GM12878 (cell line): ENCODE measurements at places on chromosomes 11 and 22. TPM values are rescaled to one million over a fixed set of nuclear protein-coding genes. Genes with fewer than 3 reads are reported as not detected.

DNA sequence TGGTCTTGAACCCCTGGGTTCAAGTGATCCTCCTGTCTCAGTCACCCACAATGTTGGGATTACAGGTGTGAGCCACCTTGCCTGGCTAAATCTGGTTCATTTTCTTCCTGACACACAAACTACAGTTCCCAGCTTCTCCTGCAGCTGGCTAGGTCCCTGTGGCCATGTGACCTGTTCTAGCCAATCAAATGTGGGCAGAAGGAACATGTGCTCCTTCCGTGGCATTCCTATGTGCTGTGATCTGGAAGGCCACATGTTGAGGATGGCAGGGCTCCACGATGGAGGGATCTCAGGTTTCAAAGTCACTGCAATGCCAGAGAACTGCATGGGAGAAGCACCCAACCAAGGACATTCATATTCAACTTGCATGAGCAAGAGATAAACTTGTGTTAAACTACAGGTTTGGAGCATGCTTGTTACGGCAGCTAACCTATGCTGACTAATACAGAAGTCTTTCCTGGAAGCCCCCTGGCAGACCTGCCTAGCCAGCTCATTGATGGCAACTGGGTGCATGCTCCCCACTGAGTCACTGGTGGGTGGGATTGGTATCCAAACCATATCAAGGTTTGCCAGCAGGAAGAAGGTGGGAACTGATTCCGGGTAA, 86.0 kb downstream of the RPS6KA4 start:
- no peak for DNase-seq

- DNase-seq = no peak
These were observed 67.2 kb downstream of the CECR2 start for GRCh38 chr22:17436382-17436980.

DNA sequence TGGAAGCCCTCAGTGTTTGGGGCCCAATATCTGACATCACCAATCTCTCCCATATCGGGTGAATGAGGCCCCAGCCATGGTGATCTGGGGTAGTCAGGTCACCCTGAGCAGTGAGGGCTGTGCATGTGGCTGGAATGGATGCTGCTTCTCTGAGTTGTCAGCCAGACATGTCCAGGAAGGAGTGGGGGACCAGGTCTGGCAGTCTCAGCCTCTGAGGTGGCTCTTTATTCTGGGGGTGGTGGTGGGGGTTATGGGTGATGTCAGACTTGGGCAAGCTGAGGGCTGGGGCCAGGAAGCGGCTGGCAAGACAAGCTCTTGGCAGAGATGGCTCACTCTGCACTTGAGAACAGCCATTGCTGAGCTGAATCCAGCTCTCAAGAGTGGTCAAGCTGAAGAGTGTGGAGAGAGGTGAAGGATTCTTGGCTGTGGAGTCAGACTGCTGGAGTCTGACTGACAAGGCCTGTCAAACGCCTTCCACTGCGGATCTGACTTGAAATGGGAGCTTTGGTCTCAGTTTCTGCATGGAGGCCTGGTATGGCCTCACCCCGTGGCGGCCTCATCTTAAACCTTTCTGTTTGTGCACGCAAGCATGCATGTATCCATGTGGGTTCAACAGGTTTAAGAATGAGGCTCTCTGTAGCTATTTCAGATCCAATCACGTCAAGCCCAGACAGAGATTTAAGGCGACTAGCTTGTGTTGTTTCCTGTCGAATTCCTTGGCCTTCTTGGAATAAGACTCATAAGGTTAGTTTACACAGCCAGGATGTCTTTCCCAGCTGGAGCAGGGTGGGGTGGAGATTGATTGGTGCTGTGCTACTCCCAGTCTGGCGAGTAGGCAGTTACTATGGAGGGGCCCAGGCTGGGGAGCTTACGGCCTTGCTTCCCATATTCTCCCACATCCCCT, 83.9 kb upstream of the TIMP3 start:
- DNase-seq = no peak

- no peak for DNase-seq
These were observed 10.1 kb downstream of the CSRP3 start for GRCh38 chr11:19191530-19192169.

DNA sequence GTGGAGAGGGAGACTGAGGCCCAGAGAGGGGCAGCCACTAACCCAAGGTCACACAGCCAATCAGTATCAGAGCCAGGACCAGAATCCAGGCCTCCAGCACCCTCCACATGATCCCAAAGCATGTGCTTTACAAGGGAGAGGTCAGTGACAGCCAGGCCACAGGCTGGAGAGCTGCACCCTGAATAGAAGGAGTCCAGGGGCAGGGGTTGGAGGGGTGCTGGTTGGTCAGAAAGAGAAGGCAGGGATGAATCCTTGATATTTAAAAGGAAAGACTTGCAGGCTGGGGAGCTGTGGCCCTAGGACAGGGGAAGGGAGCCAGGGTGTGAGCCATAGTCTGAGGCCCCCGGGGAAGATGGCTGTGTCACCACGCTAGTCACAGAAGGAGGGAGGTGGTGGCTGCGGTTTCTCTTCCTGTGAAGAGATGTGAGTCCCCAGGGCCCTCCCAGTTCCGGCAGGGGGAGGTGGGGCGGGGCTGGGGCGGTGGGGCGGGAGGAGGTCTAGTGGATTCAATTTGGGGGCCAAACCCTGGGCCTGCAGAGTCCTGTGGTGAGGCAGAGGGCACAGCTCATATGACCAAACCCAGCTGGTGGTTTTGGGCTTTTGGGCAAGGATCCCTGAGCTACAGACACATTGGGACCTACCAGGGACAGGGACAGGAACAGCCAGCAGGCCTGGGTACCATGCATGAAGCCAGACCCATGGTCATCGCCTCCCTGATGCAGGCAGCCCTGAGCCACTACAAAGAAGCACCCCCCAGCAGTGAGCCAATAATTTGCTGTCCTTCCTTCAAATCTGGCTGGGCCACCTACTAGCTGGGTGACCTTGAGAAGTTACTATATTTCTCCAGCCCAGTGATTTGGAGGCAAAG, 14.0 kb downstream of the RAC2 start:
- DNase-seq = peak; percentile 60

GRCh38 chr11:95499516-95500135, 268.6 kb upstream of the SESN3 start:
- DNase-seq = no peak

DNA sequence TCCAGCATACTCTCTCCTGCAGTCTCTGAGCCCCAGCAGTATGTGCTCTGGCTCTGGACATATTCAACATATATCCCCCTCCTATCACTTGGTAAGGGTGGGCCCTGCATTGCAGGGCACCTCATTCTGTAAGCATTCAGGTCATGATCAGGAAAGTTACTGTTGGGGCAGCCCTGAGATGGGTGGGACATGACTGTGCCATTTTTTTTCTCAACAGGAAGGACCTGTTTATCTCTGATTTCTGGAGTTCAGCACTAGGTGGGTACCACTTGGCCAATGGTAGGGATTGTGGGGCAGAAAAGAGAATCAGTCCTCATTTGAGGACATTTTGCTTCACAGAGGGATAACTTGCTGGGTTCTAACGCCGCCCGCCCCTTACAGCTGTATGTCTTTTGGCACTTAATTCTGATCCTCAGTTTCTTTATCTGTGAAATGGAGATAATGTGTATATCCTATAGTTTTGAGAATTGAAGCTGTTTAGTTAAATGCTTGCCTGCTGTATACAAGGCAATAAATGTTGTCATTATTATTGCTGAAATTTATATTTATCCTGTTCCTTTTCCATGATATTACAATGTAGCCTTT, 2.2 kb downstream of the SRRD start:
- DNase-seq = no peak

DNA sequence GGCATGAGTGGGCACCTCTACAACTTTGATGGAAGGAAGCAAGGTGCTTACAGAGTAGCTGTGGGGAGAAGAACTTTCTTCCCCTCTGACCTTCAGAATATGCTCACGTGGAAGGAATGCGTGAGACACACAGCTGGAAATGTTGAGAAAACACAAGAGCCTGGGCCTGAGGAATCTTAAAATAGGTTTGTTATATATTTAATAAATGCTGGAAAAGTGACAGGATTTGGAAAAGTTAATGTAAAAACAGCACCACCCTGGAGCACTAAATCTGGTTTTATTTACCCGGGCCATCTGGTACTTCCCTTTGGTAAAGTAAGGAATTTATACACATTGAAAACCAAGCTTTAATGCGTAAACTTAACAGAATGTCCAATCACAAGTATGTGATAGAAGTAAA, 14.0 kb upstream of the AMPD3 start:
- DNase-seq = no peak

GRCh38 chr11:72584939-72585597, 89.2 kb downstream of the PDE2A start:
- DNase-seq = no peak

DNA sequence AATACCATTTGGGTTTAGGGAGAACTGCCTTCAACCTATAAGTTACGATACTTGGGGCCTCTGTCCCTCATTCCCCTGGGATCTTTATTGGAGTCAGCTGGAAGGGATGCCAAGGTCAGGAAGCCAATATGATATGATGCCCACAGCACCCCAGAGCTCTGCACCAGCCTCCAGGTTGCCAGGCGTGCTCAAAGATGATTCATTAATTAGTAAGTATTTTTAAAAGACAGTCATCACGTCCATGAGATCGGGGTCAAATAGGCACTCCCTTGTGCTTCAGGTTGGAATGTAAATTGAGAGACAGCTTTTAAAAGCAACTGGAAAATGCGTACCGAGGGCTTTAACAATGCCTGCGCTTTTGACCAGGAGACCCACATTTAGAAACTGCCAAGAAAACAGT, 57.0 kb upstream of the CD5 start:
- DNase-seq = no peak

- no peak for DNase-seq
These were observed 154.3 kb downstream of the FBXO7 start for GRCh38 chr22:32628628-32629572.

DNA sequence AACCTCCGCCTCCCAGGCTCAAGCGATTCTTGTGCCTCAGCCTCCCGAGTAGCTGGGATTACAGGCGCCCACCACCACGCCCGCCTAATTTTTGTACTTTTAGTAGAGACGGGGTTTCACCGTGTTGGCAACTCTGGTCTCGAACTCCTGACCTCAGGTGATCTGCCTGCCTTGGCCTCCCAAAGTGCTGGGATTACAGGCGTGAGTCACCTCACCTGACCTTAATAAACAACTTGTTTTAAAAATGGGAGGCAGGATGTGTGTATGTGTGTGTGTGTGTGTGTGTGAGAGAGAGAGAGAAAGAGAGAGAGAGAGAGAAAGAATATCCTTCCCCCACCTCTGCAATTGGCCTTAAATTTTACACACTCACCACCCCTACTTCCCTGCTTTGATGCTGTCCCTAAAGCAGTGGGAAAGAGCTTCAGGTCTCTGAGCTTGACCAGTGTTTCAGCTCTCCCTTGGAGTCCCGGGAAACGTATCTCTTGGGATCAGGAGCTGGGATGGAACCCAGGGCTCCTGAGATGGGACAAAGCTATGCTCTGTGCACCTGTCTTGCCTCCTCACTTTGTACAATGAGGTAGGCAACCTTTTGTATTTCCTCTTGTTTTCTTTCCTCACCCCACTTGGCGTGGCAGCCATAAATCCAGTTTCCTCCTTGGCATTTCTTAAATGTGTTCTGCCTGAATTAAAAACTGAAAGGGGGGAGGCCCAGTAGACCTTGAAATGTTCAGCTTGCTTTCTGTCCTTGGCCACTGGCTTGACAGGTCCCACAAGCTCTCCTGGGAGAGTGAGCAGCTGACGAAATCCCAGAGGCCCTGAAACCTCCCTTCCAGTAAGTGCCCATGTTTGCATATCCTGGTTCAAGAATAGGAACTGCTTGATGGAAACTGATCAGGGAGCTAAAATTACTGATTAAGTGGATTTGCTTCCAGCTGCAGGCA, 17.8 kb upstream of the XBP1 start:
- no peak for DNase-seq

DNA sequence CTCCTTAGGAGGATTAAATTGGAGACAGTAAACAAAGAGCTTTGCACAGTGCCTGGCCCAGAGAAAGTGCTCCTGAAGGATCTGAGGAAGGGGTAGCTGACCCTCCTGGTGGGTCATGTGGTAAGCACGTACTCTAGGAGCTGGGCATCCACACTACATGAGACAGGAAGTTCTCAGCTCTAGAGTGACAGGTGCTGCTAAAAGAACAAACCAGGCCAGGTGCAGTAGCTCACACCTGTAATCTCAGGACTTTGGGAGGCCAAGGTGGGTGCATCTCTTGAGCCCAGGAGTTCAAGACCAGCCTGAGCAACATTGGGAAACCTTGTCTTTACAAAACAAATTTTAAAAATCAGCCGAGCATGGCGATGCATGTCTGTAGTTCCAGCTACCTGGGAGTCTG, 13.1 kb downstream of the SLC43A1 start:
- DNase-seq = no peak

DNA sequence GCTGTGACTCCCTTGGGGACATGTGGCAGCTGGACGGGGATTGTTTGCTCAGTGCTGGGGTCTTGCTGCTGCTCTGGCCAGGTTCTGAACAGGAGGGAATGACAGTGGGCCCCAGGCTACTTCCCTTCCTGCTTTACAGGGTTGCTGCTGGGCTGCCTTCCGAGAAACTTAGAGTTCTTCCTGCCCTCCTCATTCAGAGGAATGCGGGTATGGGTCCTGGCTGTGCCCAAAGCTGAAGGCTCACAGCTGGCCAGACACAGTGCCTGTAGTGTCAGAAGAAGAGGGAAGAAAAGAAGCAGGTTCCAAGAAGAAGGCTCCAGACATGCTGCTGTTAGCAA, 108.3 kb upstream of the PARVA start:
- DNase-seq = no peak

DNA sequence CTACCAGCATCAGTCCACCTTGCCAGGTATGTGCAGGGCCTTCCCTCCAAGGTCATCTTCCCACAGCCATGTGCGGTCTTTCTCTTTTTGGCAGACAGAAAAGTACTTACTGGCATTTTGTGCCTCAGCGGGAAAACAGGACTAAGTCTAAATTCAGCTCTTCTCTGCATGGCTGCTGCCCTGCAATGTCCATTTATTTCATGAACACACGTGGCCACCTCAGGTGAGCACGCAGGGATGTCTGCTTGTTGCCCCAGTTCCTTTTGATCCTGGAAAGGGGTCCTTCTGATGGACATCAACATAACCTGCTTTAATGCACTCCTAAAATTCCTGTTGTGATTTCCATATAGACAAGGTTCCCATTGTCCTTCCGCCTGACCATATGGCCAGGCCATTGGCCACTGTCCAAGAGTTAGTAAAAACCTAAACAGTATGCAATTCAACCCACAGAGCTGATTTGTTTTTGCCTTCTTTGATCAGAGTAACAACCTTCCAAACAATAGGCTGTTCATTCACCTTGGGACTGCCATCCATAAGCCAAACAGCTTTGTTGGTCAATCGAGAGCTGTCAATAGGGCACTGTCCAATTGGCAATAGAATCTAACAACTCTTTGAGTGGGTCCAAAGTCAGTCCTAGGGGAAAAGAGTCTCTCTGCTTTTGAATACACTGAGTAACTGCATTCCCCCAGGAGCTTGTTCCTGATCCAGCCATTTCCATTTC, 5.9 kb downstream of the TREH start:
- DNase-seq = no peak

- no peak for DNase-seq
These were observed 71.4 kb downstream of the GAB4 start for GRCh38 chr22:16936625-16937024.

HPX gene
- 0.45 TPM in 1 of 2 replicates, not detected in the other for polyA plus RNA-seq

MMP12 gene
- not detected in 2 replicates for polyA plus RNA-seq

HIRA gene
- 2.6 and 2.8 TPM in 2 replicates for polyA plus RNA-seq

RFPL1 gene
- polyA plus RNA-seq = not detected in 2 replicates

OAF gene
- polyA plus RNA-seq = 0.93 and 1.1 TPM in 2 replicates

LGALS12 gene
- not detected in 2 replicates for polyA plus RNA-seq

TREH gene
- not detected in 2 replicates for polyA plus RNA-seq

GLB1L2 gene
- polyA plus RNA-seq = 0.26 and 0.38 TPM in 2 replicates
